ENCODE measurements at places on chromosomes 5 and 9.

DNA sequence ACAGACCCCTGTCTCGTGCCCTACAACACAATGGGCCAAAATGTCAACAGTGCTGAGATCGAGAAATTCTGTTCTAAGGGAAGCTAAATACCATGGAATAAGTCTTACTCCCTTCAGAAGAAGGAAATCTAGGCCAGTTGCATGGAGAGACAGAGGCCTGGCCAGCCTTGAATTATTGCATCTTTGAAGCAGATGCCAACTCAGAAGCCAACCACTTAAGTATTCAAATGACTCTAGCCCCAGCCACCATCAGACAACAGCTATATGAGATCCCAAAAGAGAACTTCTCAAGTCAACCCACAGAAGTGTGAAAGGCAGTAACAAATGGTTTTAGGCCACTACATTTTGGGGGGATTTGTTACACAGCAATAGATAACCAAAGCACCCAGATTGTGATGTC, 180.1 kb downstream of the ACTL7B start:
- DNase-seq: no peak

- DNase-seq: no peak
These were observed 674.5 kb downstream of the PRELID2 start for GRCh38 chr5:145160679-145161078.

DNA sequence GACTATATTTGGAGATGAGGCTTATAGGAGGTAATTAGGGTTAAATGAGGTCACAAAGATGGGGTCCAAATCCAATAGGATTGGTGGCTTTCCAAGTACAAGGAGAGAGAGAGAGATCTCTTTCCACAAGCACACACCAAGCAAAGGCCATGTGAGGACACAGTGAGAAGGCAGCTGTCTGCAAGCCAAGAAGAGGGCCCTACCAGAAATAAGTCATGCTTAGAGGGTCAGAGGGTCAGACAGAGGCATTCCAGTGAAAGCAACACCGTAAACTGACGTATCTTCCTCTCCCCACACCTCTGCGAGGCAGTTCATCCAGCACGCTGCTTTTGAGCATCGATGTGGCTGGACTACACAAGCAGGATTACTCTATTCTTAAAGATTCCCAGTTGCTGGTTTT, 87.9 kb downstream of the SLC1A3 start:
- no peak for DNase-seq

DNA sequence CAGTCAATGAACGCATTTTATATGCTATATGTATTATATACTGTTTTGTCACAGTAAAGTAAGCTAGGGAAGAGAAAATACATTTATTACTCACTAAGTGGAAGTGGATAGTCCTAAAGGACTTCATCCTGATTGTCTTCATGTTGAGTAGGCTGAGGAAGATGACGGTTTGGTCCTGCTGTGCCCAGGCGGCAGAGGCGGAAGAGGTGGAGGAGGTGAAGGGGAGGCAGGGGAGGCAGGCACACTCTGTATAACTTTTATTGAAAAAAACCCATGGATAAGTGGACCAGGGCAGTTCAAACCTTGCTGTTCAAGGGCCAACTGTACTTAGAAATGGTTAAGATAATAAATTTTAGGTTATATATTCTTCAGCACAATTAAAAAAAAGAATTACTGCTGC, 28.5 kb downstream of the TJP2 start:
- no peak for DNase-seq

GRCh38 chr9:88391921-88392320, 3.7 kb downstream of the SPIN1 start:
- no peak for DNase-seq

GRCh38 chr5:65577141-65577540, 14.0 kb downstream of the PPWD1 start:
- DNase-seq: no peak

- DNase-seq: peak; percentile 31
These were observed 459 bp upstream of the ERAP2 start for GRCh38 chr5:96875791-96876291.

GRCh38 chr5:75335952-75336614, 937 bp upstream of the HMGCR start:
- no peak for DNase-seq

DNA sequence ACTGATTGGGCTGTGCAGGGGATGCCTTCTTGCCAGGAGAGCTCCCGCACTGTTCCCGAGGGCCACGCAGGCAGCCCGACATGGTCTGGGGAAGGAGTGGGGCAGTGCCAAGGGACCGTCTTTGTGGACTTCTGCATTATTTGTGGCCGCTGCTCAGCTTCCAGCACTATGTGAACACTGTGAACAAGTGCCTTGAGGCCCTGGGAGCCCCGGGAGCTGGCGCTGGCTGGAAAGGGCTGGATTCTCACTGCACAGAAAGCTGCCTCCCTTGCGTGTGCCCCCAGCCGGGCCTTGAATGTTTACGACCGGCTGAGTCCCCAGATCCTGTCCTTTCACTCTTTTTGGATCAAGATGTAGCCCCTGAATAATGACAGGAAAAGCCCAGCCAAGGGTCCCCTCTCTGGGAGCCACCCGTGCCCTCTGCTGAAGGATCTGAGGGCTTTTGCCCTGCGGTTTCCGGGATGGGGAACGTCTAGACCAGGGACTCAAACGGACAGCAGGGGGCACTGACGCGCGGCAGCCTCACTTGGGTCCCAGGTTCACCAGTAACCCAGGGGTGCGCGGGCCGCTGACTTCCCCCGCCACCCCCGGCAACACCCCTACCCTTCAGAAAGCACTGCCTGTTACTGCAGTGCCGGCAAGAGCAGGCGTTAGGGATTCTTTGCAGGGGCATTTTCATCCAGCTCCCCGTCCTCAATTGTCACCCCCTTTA, 98.9 kb upstream of the FCN2 start:
- DNase-seq: no peak

GRCh38 chr9:16627521-16627920, 242.9 kb downstream of the BNC2 start:
- DNase-seq: no peak

DNA sequence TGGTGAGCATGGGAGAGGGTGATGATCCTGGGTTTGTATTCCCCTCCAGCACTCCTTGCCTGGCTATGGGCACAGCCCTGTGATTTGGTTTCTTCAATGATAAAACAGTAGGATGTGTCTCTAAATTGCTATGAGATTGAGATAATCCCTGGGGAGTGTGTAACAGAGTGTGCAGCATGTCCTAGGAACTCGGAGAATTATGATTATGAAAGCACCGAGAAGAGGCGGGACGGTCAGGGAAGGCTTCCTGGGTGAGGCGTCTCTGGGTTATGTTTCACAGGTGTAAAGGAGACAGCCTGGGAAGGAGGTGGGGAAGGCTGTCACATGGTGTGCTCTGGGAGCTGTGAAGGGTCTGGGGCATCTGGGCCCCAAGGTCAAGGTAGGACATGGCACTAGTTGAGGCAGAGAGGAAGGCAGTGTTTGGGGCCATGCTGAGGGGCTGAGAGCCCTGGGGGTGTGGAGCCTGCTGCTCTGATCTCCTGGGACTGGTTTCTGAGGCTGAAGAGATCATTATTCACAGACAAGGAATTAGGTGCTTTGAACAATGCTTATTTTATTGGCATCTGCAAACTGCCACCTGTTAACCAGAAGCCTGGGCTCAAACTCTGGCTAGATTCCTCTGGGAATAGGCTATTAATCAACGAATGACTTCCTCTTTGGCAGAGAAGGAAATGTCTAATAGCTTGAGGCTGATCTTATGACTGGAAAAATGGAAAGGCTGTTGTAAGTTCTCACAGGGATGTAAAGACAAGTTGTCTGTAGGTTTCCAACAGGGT, 73.8 kb upstream of the IL12B start:
- DNase-seq: no peak
